DMS79 (cell line): ENCODE measurements at places on chromosomes 16 and 17.

GRCh38 chr16:65070831-65071432 is 50.9 kb downstream of the CDH11 start:
- no peak for DNase-seq

GRCh38 chr17:67992548-67993152 is 3.6 kb downstream of the C17orf58 start:
- no peak for DNase-seq

- no peak for DNase-seq
Observed at GRCh38 chr16:22912654-22913053, 98.7 kb downstream of the HS3ST2 start.

- no peak for DNase-seq
Observed at GRCh38 chr16:27302126-27302525, 11.6 kb upstream of the IL4R start.

- no peak for DNase-seq
Observed at GRCh38 chr16:49858200-49859124, 2.5 kb upstream of the ZNF423 start.

GRCh38 chr17:42845556-42845917 is 1.2 kb downstream of the AOC2 start:
- DNase-seq = no peak
